ENCODE measurements at places on chromosomes 1 and 21.

GRCh38 chr1:18217398-18218043 lies 109.9 kb downstream of the IGSF21 start:
- no peak for DNase-seq

GRCh38 chr1:244010703-244011123 lies 40.4 kb upstream of the ZBTB18 start:
- DNase-seq: no peak

GRCh38 chr1:25246600-25247023 lies 642 bp downstream of the RSRP1 start:
- no peak for DNase-seq

GRCh38 chr1:231040019-231040799 lies at the start of gene FAM89A:
TSS of gene FAM89A (minus strand) at chr1:231040254. CDS start at chr1:231040211, 43 bp downstream.
- peak; percentile 40 for DNase-seq

DNA sequence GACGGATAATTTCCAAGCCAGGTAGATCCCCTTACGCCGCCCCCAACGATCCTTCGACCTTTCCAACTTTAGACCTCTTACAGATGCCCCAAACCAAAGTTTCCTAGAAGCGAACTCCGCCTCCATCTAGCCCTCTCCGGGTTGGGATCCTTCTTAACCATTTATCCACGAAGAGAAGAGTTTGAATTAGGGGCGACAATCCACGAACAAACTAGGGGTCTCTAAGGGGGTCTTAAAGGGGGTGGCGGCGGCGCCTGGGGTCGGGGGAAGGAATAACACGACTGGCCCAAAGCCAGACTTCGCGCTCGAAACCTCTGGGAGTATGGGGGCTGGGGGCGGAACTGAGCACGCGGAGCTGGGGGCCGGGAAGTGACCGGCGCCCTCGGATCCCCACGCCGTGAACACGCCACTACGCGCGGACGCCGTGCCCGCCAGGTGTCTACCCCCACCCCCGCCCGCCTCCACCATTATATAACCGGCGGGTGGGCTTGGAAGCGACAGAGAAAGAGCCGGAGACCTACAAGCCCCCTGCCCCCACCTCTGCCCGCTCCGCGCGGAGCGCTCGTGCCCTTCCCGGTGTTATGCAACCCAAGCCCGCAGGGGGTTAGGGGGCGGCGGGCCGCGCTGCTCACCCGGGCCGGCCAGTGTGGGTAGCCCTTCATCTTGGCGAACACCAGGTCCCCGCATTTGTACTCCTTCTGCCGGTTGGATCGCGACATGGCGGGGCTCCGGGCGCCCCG lies 594 bp downstream of the HDGF start:
- DNase-seq: no peak

DNA sequence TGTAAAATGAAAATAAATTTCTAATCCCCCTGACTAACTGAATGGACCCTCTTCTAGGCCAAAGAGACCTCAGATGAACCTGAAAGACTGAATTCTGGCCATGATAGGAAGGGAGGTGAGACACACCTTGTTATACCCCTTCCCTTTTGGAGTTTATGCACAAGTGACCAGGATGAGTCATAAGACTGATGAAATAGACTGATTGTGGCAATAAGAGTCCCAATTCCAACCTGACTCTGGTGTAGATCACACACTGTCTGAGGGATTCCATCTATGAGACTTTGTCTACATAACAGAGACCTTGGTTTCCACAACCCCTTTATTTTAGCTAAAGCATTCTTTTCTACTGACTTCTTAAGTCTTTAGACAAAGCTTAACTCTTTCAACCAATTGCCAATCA lies 13.5 kb upstream of the OR2G2 start:
- no peak for DNase-seq

GRCh38 chr1:117631359-117632160 lies 25.7 kb downstream of the TENT5C start:
- no peak for DNase-seq

DNA sequence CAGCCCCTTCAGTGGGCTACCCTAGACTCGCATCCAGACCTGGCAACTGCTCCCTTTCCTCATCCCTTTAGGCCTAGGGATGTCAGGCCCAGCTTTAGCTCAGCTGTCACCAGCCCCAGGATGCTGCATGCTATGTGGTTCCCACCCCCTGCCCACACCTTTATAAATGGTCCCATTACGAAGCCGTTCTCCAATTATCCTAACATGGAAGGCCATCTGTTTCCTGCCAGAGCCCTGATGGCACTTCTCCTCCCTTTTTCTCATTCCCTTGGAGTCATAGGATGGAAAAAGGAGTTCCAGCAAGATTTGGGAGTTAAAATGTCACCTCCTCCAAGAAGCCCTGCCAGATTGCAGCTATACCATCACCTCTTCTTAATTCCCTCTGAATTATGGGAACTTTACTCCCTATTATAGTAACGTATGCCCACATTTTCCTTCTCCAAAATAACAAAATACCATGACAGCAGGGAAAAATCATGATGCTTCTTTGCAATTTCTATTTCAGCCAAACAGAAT lies 205.0 kb upstream of the GRIK3 start:
- DNase-seq: no peak

DNA sequence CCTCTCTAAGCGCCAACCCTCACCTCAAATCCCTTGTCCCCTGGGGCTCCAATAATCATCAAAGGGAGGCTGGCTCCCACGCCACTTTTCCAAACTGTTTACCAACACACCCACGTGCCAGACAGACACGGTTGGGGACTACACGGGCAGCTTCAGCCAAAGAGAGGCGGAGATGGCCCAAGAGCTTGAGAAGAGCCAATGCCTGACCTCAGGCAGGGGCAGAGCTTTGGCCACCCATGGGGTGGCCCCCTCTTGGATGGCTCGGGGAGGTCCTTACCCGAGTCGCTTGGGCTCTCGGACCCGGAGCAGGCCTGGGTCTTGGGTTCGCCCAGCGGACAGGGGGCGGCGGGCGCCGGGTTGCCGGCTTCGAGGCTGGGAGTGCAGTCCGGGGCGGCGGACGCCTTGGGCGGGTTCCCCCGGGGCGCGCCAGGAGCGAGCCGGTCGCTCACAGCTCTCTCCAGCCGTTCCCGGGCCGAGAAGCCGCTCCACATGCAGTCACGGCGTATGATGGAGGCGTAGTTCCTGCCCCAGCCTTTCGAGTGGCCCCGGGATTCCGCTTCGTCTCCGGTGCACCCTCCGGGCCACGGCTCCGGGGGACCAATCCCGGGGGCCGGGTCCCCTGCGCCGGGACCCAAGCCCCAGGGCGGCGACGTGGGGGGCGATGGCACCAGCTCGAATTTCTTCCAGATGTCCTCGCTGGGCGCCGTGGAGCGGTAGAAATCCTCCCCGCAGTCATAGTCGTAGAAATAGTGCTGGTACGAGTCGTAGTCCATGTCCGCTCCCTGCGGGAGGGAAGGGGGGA lies 854 bp downstream of the MYCL start:
- no peak for DNase-seq

- DNase-seq: no peak
Measured at GRCh38 chr1:233081735-233082134, 131.3 kb downstream of the NTPCR start.

DNA sequence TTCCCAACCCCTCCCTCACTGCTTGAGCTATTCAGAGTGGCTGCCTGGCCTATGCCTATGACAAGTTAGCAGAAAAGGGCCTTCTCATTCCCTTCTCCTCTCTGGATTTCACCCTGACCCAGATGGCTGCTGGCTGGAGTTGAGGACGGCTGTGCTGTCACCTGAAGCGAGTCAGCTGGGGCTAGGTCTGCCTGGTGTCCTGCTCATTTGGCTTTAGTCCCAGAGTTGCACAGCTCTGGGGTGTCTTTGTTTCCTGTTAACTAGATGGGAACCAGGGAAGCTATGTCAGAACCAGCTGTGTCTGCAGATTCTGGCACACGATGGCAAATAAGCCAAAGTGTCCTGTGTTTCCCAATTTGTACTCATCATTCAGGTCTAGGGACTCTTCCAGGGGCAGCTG lies 52.9 kb downstream of the CNIH3 start:
- DNase-seq: no peak

DNA sequence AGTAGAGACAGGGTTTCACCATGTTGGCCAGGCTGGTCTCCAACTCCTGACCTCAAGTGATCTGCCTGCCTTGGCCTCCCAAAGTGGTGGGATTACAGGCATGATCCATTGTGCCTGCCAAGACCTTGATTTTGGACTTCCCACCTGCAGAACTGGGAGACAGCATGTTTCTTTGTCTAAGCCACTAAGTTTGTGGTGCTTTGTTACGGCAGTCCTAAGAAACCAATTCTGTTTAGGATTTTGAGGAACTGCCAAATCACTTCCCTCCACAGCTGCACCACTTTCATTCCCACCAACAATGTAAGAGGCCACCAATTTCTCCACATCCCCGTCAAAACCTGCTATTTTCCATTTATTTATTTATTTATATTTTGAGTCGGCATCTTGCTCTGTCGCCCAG lies 46.1 kb downstream of the CHAF1B start:
- DNase-seq: no peak

DNA sequence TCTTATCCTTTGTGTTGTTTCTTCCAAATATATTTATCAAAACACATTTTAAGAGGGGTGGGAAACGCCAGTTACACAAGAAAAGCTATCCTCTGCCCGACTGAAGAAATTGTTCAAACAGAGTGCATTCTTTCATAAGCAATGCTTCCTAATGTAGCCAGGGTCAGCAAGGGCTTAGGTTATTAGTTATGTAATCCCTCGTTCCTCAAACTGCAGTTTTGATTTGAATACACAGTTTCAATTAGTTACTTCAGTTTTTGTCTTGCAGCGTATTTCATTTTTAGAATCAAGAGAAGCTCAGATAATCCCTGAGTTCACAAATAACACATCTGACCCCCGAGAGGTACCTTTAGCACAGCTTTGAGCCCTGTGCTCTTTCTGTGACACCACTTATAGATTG lies 141.7 kb upstream of the NRIP1 start:
- no peak for DNase-seq

GRCh38 chr1:155982106-155982505 lies 3.8 kb upstream of the ARHGEF2 start:
- no peak for DNase-seq

- DNase-seq: no peak
Measured at GRCh38 chr1:44076066-44076465, 42.6 kb upstream of the KLF17 start.

- DNase-seq: no peak
Measured at GRCh38 chr1:221448585-221449175, 293.2 kb downstream of the DUSP10 start.

DNA sequence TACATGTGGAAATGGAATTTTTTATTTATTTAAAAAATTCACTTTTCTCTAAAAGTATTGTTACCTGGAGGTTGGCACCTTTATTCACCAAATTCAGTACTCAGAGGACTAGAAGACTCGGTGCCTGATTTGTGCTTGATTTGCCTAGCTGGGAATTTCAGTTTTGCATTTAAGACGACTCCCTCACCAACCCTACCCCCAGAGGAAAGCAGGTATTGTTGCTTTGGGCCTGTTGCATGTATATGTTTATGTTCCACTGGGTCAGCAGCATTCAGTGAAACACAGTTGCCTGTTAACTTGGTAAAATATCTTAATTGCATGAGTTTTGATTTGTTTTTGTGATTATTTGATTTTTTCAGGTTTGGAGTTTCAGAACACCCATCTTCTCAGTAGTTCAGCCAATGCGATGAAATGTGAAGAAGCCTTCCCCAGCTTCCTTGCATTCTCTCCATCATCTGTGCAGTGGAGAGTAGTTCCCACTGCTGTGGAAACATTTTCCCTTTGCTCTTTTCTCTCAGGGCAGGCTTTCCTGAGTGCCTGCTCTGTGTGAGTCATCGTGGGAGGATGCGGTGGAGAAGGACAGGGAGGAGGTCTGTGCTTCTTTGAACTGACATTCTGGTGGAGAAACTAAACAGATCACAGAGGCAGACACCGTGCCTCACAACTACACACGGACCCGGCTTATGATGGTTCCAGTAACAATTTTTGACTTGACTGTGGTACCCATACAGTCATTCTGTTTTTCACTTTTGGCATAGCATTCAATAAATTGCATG lies 6.4 kb downstream of the ADARB1 start:
- DNase-seq: no peak

DNA sequence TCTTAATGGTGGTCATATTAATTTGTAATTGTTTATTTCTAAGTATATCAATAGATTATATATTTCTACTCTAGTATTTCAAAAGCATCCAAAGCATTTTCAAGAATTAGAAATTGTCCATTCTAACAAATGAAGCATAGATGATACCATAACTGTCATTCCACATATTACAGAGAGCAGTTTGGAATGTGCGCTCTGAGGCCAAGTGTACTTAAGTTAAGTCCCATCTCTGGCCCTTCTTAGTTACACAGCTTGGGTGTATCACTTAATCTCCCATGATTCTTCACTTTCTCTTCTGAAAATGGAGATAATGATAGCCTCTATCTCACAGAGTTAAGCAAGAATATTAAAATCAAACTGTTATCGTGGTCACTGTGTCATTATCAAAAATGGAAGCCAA lies 281.1 kb downstream of the MRPL39 start:
- no peak for DNase-seq

GRCh38 chr21:42252778-42253340 lies 33.9 kb downstream of the ABCG1 start:
- no peak for DNase-seq

DNA sequence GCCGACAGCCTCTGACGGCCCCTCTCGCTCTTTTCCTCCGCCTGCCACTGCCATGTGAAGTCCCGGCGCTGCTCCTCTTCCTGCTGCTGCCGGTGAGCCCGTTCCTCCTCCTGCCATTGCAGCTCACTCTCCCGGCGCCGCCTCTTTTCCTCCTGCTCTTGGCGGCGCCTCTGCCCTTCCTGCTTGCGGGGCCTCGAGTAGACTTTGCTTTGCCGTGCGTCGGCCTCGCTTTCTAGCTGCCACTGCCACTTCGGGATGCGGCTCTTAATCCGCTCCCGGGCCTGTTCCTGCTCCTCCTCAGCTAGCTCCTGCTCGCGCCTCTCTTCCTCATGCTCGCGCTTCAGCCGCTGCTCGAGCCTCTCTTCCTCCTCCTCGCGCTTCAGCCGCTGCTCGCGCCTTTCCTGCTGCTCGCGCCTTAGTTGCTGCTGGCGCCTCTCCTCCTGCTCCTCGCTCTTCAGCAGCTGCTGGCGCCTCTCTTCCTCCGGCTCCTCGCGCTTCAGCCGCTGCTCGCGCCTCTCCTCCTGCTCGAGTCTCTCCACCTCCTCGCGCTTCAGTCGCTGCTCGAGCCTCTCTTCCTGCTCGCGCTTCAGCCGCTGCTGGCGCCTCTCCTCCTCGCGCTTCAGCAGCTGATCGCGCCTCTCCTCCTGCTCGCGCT lies 4.3 kb downstream of the TCHH start:
- DNase-seq: no peak

DNA sequence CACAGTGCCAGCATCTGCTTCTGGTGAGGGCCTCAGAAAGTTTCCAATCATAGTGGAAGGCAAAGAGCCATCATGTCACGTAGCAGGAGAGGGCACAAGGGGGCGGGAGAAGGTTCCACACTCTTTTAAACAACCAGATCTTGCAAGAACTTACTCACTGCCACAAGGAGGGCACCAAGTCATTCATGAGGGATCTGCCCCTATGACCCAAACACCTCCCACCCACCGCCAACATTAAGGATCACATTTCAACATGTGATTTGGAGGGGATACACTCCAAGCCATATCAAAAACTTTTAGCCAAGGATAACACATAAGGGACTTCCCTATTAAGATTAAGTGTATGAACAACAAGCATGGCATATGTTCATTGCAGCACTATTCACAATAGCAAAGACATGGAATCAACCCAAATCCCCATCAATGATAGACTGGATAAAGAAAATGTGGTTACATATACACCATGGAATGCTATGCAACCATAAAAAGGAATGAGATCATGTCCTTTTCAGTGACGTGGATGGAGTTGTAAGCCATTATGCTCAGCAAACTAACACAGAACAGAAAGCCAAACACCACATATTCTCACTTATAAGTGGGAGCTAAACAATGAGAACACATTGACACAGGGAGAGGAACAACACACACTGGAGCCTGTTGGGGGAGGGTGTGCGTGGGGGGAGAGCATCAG lies 19.9 kb upstream of the SLC35F3 start:
- DNase-seq: no peak

GRCh38 chr1:107739201-107739600 lies 225.8 kb downstream of the VAV3 start:
- DNase-seq: no peak
